ENCODE measurements at places on chromosomes 16 and 17.
A peak's percentile ranks its signal among the peaks of the same experiment; 100 is the strongest.

- H3K4me3 ChIP-seq, result no peak overlapping the region
- no peaks in the 10 kb centered on the region for H3K4me1 ChIP-seq
- DNase-seq, result no peak
- no peak overlapping the region for H3K27ac ChIP-seq
- H3K36me3 ChIP-seq, result no peaks in the 10 kb centered on the region
- no peaks in the 10 kb centered on the region for H3K27me3 ChIP-seq
Measured at GRCh38 chr16:12539185-12539929, 264.3 kb downstream of the CPPED1 start.

DNA sequence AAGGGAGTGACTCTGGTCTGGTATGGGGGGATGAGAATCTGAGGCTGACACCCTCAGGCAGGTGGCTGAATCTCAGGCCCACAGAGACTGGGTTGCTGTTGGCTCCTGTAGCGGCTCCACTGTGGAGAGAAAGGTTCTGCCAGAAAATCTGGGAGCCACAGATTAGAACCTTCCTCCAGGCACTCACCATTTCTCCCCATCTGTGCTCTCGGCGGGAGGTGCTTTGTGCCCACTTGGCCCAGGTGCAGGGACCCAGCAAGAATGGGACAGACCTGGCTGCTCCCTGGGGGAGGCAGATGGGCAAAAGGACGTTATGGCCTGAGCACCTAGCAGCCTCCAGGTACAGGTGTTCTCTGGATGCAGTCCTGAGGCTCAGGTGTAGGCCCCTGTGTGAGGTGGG is 20.1 kb downstream of the RAB11FIP3 start:
- no peak overlapping the region for H3K4me3 ChIP-seq
- no peaks in the 10 kb centered on the region for H3K27me3 ChIP-seq
- no peak overlapping the region for H3K27ac ChIP-seq
- no peak for DNase-seq
- H3K4me1 ChIP-seq, result peaks cover 5% of the 10 kb centered on the region

GRCh38 chr17:58112970-58113631 is 29.9 kb downstream of the DYNLL2 start:
- no peak overlapping the region for H3K4me3 ChIP-seq
- peak; percentile 81 for DNase-seq
- H3K4me1 ChIP-seq, result no peaks in the 10 kb centered on the region
- no peak overlapping the region for H3K27ac ChIP-seq
- no peaks in the 10 kb centered on the region for H3K36me3 ChIP-seq
- no peaks in the 10 kb centered on the region for H3K27me3 ChIP-seq

DNA sequence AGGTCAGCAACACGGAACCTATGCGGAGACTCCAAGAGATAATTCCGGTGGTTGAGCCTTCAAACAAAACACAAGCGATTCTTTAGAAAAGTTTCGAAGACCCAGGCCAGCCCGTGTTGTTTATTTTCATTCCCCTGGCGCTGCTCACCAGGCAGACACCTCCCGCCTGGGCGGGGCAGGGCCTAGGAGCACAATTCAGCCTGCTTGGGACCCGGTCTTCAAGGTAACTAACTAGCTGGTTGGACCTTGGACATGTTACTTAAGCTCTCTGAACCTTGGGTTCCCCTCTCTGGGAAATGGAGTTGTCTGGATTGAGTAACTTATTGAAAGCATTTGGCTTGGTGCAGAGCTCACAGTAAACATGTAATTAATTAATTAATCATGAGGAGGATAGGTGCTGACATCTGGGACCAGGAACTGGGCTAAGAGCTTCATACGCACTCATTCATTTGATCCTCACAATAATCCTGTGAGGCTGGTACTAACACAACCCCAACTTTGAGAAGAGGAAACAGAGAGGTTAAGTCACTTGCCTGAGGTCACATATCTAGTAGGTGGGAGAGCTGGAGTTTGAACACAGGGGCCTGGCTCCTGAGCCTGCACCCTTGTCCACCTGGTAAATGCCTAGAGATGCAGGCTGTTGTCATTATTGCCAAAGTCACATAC is 125.3 kb upstream of the SMURF2 start:
- H3K36me3 ChIP-seq, result peaks cover 19% of the 10 kb centered on the region
- H3K4me3 ChIP-seq, result no peak overlapping the region
- H3K27me3 ChIP-seq, result no peaks in the 10 kb centered on the region
- DNase-seq, result peak; percentile 31
- no peaks in the 10 kb centered on the region for H3K4me1 ChIP-seq

- H3K36me3 ChIP-seq, result no peaks in the 10 kb centered on the region
- H3K4me1 ChIP-seq, result no peaks in the 10 kb centered on the region
- H3K27ac ChIP-seq, result no peak overlapping the region
Measured at GRCh38 chr17:2649191-2649590, 55.7 kb downstream of the PAFAH1B1 start.

DNA sequence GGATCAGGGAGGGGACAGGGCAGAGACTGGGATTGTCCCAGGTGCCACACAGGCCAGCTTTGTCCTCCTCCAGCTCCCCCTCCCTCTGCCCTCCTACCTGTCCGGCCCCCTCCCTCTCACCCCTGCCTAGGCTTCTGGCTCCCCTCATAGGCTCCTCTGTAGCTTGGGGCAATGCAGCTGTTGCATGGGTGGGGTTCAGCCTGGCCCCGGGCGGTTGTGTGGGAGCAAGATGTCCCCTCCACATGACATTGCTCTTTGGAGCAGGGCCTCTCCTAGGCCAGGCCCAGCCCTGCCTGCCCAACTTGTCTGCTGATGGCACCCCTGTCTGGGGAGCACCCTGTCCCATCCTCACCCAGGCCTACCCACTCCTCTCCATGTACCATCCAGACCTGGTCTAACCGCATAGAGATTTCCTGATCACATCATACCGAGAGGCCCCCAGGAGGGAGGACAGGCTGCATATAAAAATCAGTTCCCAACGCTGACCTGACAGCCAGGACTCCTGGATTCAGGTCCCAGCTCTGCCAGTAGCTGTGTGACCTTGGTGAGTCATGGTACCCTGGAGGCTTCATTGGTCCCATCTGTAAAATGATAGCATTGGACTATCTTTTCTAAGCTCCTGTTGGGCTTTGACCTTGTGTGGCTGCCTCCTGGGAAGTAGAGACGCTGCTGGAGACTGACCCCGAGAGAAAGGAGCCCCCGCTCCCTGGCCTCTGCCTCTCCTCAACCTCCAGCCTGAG is 48.8 kb upstream of the DLX4 start:
- H3K27me3 ChIP-seq, result no peaks in the 10 kb centered on the region
- no peak overlapping the region for H3K27ac ChIP-seq
- H3K4me1 ChIP-seq, result no peaks in the 10 kb centered on the region
- H3K4me3 ChIP-seq, result no peak overlapping the region

GRCh38 chr16:89244754-89245153 is 27.3 kb downstream of the ZNF778 start:
- H3K4me1 ChIP-seq, result peaks cover 4% of the 10 kb centered on the region
- H3K27me3 ChIP-seq, result no peaks in the 10 kb centered on the region
- DNase-seq, result no peak
- no peak overlapping the region for H3K4me3 ChIP-seq
- no peak overlapping the region for H3K27ac ChIP-seq
- H3K36me3 ChIP-seq, result no peaks in the 10 kb centered on the region

DNA sequence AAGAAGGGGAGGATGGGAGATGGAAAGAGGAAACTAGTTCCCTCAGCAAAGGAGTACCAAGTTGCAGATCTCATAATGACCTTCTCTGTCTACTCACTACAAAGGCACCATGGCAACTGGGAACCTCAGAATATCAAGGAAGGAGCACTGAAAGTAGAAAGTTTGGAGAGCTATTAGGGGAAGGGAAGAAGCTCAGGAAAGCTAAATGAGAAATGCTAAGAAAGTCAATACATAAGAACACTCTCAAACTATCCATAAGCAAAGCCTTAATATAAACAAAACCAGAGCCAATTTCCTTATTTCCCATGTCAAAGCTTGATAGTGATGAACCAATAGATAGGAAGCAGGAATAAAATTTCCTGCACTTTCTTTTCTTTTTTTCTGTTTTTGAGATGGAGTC is 57.9 kb upstream of the C17orf78 start:
- no peak overlapping the region for H3K27ac ChIP-seq
- H3K4me3 ChIP-seq, result no peak overlapping the region
- no peaks in the 10 kb centered on the region for H3K36me3 ChIP-seq
- no peaks in the 10 kb centered on the region for H3K27me3 ChIP-seq
- DNase-seq, result no peak

DNA sequence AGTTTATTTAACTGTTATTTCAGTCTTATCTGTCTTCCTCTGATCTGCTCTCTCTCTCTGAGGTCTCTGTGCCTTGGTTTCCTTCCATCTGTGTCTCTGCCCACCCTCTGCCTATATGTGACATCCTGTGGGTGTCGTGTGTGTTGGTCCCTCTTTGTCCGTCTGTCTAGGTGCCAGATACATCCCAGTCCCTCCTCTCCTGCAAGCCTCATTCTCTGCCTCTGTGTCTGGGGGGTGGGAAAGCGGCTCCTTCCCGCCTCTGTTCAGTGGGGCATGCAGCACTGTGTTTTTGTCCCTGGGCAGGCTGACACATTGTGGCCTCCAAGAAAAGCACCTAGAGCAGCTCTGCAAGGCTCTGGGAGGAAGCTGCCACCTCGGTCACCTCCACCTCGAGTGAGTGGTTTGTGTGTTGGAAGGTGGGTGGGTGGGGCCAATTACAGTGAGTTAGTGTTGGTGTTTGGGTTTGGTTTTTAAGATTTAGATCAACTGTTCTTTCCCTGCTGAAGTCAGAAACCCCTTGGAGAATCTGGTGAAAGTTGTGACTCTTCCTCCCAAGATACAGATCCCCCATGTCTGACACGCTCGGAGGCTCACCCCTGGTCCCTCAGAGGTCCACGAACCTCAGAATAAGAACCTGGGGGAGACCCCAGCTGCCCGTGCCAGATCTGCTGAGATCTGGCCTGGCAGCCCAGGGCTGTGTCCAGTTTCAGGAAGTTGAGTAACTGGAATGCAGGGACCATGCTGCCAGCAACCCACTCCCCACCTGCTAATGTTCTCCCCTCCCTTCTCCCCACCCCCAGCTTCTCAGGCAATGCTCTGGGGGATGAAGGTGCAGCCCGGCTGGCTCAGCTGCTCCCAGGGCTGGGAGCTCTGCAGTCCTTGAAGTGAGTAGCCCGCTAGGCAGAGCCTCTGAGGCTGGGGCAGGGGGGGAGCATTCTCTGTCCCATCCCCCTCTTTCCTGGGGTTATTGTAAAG is 50.9 kb upstream of the CPNE2 start:
- no peak overlapping the region for H3K27ac ChIP-seq
- no peak overlapping the region for H3K4me3 ChIP-seq
- H3K27me3 ChIP-seq, result no peaks in the 10 kb centered on the region
- H3K36me3 ChIP-seq, result no peaks in the 10 kb centered on the region

DNA sequence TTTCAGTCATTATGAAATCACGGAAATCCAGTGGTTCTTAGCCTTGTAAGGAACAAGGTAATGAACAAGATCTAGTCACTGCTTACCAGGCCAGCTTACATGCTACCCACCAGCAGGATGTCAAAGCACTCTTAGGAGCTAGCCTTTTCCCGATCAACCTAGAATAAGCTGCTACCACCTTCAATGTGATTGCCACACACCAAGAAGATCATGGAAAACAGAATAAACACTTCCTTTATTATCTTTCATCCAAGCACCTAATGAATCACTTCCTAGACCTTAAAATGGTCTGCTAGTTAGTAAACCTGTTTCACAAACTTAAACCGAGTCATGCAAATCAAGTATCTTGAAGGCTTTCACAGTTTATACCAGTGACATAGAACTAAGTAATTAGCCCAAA is 5.0 kb downstream of the BBS2 start:
- H3K4me1 ChIP-seq, result no peaks in the 10 kb centered on the region
- DNase-seq, result no peak
- no peak overlapping the region for H3K27ac ChIP-seq
- H3K36me3 ChIP-seq, result no peaks in the 10 kb centered on the region

All from pancreas (tissue), 10 donors.